CD4-positive, alpha-beta T cell treated with Interleukin-17A for 4 hours (primary cell): ENCODE measurements at places on chromosomes 1 and 21.

DNA sequence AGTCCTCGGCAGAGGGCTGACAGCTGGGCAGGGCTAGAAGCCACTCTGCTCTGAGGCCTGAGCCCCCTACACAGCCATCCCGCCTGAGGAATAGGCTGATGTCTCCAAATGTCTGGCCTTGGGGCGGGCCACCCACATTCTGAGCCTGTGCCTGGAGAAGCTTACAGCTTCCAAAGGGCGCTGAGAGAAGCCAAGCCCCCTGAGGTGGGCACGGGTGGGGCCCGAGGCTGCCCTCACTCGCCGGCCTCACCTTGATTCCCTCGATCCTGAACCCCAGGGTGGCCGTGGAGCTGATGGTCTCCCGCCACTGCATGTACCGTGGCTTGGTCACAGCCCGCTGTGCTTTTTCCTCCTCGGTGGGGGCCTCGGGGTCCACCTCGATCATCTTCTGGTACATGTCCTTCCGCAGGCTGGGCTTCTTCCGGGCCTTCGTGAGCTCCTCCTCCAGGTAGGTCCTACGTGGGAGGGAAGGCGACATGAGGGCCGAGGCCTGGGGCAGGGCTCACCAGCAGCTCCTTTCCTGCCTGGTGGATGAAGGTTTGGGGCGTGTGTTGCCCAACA lies 93.2 kb downstream of the STUM start:
- peak; percentile 2 for DNase-seq

GRCh38 chr1:97034651-97035050 lies 313.1 kb downstream of the PTBP2 start:
- DNase-seq = no peak

GRCh38 chr1:228744356-228744755 lies 9.1 kb downstream of the RHOU start:
- DNase-seq = no peak

DNA sequence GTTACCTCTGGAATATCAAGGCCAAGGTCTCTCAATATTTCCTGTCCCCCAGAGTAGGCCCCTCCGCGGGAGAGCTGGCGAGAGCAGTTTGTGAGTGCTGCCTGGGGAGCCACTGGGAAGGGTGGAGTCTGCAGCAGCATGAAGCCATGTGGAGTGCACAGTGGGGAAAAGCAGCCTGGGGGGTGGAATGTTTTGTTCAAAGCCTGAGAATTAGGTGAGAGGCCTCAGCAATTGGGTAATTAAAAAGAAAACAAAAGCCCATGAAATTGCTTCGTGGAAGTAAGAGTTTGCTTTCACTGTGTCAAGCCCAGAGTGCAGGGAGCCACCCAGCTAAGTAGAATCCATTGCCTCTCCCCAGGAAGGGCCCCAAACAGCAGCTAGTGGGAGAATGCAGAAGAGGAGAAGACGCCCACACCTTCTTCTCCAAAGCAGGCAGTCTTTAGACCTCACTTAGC lies 30.2 kb upstream of the DISC1 start:
- DNase-seq = no peak

GRCh38 chr1:36766481-36766880 lies 267.8 kb downstream of the GRIK3 start:
- DNase-seq = no peak

DNA sequence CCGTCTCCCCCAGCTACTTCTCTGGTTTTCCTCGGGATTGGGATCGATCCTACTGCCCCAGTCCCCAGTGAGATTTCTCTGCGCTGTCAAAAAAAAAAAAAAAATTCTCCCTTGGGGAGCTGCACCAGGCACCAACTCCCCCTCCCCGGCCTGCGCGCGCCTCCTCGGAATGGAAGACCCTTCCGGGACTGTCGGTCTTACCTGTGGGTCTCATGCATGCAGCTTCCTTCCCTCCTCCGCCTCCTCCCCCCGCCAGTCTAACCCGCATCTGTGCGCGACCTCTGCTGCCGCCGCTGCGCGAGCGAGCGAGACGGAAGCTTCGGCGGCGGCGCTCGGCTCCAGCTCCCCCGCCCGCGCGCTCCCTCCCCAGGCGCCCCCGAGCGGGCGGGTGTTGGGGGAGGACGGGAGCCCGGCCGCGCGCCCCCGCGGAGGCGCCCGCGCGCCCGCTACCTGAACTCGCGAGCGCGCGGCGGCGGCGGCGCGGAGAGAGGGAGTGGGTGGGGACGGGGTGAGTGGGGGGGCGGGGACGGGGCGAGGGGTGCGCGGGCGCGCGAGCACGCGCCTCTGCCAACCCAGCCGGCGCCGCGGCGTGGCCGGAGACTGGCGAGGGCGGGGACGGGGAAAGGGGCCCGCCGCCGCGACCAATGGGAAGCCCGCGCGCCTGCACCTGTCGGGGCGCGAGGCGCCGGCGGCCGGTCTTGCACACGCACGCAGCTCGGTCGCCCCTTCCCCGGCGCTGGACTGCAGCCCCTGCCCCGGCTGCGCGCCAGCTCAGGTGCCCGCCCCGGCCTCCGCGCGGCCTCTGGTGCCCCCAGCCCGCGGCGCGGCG lies at the start of gene SUSD4:
Gene SUSD4, minus strand, starts transcription at position 321 of the 829 bp plus-strand sequence. CDS start 751 bp downstream, outside the sequence.
- DNase-seq = peak; percentile 85

DNA sequence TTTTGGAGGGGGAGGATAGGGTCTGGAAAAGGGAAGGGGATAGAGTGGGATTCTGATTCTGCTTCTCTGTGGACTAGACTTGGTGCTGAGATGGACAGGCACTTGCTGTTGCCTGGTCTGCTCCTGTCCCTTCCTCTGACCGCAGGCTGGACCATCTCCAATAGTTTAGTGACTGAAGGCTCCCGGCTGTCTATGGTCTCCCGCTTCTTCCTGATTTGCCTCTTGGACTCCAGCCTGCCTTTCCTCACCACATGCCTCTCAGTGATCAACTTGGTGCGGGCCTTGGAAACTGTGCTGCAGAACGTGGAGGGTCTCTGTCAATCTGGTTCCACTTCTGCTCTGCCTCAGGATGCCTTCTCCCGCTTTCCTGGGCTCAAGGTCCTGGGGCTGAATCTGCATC lies 6.3 kb upstream of the ZSCAN20 start:
- DNase-seq = no peak

- DNase-seq = no peak
Observed at GRCh38 chr1:211524521-211524920, 32.6 kb upstream of the RD3 start.

GRCh38 chr21:45513003-45513717 lies 29.1 kb downstream of the SLC19A1 start:
- no peak for DNase-seq

DNA sequence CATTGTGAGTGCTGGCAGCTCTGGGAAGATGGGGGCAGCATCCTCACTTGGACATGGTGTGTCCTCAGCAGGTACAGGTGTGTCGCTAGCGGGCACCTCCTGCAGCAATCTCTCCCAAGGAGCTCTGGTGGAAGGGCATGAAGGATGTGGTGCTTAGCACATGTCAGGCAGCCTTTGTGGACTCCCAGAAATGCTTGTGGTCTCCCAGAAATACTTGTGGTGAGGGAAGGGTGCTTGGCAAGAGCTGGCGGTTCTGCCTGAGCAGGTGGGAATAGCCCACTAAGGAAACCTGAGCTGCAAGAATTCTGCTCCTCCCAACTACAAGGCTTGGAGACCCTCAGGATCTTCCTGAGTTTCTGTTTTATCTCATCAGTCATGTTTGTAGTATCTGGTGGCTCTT lies 371.6 kb downstream of the PRDM2 start:
- DNase-seq = no peak

DNA sequence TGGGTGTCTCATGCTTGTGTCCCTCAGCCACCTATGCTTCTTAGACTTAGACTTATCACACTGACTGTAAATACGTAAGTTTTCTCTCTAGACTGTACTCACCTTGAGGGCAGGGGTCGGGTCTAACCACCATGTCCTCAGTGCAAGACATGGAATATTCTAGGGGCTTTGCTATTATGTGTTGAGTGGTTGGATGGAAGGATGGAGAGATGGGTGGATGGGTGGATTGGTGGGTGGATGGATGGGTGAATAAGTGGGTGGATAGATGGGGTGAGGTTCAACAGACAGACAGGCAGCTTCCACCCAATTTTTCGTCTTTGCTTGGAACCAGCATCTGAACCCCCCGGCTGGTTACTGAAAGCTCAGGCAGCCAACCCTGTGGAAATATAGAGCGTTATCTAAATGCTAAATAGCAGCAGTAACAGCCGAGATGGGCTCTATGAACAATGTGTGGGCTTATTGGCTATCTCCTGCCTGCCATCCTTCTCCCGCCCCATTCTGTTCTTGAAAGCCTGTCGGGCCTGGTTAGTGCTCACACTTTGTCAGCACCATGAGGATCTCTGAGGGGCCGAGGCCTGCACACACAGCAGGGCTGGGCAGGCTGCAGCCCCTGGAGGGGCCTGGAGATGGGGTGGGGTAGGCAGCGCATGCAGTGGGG lies 130.7 kb downstream of the ACTL8 start:
- DNase-seq = no peak

GRCh38 chr1:25031966-25032667 lies 102.0 kb upstream of the RUNX3 start:
- peak; percentile 74 for DNase-seq

- no peak for DNase-seq
Observed at GRCh38 chr1:66371233-66372005, 162.5 kb upstream of the SGIP1 start.

DNA sequence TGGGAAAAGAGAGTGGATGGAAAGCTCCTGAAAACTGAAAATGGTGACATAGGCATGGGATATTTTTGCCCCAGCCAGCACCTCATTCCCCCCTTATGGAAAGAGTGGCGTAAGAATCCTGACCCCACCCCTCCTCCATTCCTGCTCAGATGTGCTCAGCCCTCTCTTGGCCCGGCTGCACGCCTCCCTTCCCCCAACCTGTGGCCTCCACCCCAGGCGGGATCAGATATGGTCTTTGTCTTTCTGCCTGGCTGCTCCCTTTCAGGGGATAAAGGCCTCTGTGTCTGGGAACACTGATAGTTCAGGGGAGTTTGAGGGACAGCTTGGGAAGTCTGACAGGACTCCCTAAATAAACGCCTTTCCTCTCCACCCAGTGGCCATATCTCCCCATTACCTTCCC lies 49.8 kb downstream of the KIRREL1 start:
- DNase-seq = no peak

GRCh38 chr1:147821883-147822282 lies 61.5 kb upstream of the GJA5 start:
- no peak for DNase-seq

- DNase-seq = no peak
Observed at GRCh38 chr1:94234615-94235014, 2.8 kb downstream of the ARHGAP29 start.

- no peak for DNase-seq
Observed at GRCh38 chr21:36117286-36117741, 17.6 kb upstream of the CBR3 start.

DNA sequence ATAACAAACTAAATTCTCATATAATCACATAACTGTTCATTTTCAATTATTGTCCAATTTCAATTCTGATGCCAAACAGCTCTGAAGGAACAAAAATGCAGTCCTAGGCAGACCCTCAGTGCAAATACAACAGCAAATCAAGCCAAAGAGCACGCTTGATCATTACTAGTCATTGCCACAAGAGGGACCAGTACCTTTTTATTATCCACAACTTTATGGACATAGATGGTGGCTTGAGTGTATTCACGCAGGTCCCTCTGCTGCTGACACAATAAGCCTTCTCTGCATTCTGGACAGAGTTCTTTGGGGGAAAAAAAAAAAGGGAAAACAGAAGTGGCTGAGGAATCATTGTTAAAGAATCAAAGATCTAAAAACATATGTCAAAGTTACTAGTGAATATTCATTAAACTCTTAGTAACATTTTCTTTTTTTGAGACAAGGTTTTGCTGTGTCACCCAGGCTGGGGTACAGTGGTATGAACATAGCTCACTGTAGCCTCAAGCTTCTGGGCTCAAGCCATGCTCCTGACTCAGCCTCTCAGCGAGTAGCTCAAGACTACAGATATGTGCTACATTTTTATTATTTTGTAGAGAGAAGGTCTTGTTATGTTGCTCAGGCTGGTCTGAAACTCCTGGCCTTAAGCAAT lies 34.3 kb upstream of the RAP1GAP start:
- no peak for DNase-seq

DNA sequence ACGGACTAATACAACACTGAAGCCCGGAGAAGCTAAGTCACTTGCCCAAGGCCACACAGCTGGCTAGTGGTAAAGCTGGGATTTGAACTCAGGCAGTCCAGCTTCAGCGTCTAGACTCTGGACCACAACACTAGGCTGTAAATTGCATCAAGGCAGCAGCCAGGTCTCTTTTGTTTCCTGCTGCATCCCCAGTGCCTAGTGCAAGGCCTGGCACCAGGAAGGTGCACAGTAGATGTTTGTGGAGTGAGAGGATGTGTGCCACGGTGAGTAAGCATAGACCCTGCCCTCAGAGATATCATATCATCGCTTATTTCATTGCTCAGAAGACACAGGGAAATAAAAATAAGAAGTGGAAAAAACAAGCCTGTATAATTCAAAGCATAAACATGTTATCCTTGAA lies 40.9 kb downstream of the IGSF21 start:
- DNase-seq = no peak

DNA sequence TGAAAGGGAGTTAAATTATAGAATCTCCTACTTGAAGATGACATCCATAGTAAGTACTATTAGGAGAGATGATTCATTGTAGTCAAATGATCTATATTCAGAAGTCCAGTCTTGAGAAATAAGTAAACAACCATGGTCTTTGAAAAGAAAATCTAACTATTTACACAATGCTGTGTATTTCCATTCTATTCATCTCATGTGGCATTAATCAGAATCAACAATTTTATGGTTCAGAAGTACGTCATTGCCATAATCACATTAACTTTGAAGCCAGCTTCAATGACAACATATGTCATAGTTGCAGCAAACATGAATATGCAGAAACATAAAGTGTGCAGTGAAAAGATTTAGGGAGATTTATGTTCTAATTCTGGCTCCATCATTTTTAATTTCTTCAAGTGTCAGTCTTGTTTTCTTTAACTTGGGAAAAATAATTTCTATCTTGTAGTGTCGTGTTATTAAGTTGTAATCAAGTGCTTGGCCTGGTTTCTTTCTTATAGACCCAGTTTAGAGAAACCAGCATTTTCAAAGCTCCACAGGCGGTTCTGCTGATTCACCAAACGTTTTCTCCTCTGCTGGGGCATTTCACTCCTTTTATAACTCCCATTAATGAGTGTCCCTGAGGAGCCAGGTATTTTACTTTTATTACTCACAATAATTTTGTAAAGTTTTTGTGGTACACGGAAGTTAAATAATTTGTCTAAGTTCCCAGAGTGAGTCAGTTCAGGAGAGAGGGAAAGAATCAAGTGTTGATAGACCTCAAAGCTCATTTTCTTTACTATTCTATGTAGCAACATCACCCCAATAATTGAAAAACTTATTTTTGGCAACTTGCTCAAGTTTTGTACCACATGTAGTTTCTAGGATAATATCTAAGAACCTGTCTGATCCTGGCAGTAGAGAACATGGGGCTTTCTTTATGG lies 35.9 kb upstream of the PTGS2 start:
- no peak for DNase-seq

DNA sequence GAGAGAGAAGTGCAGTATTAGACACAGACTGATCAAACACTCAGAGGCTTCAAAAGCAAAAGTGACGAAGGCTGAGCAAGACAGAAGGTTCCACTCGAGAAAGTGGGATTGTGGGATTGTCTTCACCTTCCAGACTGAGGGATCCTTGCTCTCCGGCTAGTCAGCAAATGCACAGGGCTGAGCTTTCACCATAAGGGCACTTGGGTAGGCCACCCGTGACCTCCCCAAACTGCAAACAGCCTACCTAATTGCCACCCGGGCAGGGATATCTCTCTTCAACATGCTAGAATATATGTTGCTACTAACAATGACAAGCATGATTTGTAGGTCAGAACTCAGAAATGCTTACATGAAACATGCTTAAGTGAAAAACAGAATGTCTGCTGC lies 35.3 kb upstream of the RIPK4 start:
- DNase-seq = no peak

- DNase-seq = no peak
Observed at GRCh38 chr1:171265686-171266085, 17.4 kb downstream of the FMO1 start.

- DNase-seq = peak; percentile 77
Observed at GRCh38 chr1:234322979-234323378, 50.3 kb upstream of the COA6 start.
